ENCODE measurements at places on chromosomes 2 and 18. TPM values are rescaled to one million over a fixed set of nuclear protein-coding genes. Genes with fewer than 3 reads are reported as not detected.

Gene TBR1
- total RNA-seq, result 0.05 TPM

Gene NEURL3
- 0.52 TPM for total RNA-seq

Gene NOSTRIN
- total RNA-seq, result not detected

Gene SCN7A
- not detected for total RNA-seq

Gene XDH
- not detected for total RNA-seq

Gene DAW1
- total RNA-seq, result not detected

Gene IL1F10
- not detected for total RNA-seq

Gene CDH20
- total RNA-seq, result 0.07 TPM

Gene VWA3B
- total RNA-seq, result not detected

Gene CCDC85A
- not detected for total RNA-seq

Gene AOX1
- 0.20 TPM for total RNA-seq

Measured in activated CD8-positive, alpha-beta memory T cell treated with anti-CD3 and anti-CD28 coated beads, Interleukin-2, amount 10 ng/mL, durations not matched to agents 7 days and 5 days (primary cell).